ENCODE measurements at places on chromosomes 6 and 20.

- DNase-seq = no peak
Observed at GRCh38 chr20:22974354-22974753, 60.8 kb upstream of the SSTR4 start.

DNA sequence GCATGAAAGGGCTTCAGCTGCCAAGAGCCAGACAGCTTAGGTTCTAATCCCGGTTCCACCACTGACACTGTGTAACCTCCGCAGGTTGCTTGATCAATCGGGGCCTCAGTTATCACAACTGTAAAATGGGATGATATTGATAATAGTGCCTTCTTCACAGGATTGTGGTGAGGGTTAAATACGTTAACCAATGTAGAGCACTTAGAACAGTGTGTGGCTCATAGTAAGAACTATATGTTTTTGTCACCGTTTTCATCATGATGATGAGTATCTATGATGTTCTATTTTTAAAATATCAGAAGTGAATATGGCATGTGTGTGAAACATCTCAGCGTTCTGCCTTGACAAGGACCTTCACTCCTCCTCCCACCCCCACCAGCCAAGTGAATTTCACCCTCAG is 10.3 kb upstream of the MAPK13 start:
- no peak for DNase-seq

- no peak for DNase-seq
Observed at GRCh38 chr6:116205281-116205680, 48.6 kb downstream of the TSPYL4 start.

DNA sequence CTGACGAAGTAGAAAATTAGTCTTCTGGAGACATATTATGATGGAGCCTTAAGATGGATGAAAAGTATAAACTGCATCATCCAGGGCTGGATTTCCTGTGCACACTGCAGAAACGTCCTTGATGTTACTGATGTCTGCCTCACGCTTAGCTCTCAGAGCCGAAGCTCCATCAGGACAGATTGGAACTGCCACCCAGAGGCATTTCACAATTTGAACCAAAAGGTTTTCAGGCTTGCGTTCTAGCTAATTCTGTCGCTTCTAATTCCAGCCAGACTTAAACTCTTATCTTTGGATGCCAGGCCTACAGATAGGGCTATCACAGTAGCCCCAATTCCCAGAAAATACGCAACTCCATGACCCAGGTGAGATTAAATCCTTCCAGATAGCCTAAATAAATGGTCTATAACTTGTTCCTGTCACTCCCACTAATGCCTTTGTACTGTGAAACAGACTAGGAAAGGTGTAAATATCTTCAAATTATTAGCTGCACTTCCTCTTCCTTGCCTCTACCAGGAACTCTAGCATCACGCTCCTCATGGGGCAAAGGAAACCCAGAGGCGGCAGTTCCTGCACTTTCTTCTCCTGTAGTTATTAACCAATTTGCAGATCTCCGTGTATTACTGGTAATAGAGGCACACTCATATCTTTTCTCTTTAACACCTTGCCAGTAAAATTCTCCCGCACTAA is 634.6 kb downstream of the PRKN start:
- DNase-seq = no peak

- DNase-seq = no peak
Observed at GRCh38 chr6:16288163-16288562, 49.8 kb downstream of the GMPR start.

DNA sequence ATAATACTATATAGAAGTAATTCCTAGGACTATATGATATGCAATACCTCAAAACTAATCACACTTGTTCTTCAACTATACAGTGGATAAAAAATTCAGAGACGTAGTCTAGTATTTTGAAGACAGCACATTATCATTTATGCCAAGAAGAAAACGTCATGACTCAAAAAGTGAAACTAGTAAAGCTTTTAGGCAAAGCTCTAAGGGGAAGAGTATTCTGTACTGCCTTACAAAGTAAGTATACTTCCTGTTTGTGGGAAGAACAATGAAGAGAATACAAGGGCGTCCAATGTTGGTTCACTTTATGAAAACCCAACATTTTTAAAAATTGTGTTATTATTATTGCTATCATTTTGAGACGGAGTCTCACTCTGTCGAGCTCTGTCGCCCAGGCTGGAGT is 27.9 kb downstream of the LOC128125822 start:
- DNase-seq = no peak

Measured in stimulated activated CD8-positive, alpha-beta memory T cell treated with anti-CD3 and anti-CD28 coated beads, Interleukin-4, amount 100 ng/mL, for 4 hours (primary cell).